ENCODE measurements at places on chromosomes 2 and 18. TPM values are rescaled to one million over a fixed set of nuclear protein-coding genes. Genes with fewer than 3 reads are reported as not detected.

The TXNDC2 gene
- total RNA-seq: not detected

The C18orf54 gene
- 7.6 TPM for total RNA-seq

The POTEI gene
- total RNA-seq: not detected

DNA sequence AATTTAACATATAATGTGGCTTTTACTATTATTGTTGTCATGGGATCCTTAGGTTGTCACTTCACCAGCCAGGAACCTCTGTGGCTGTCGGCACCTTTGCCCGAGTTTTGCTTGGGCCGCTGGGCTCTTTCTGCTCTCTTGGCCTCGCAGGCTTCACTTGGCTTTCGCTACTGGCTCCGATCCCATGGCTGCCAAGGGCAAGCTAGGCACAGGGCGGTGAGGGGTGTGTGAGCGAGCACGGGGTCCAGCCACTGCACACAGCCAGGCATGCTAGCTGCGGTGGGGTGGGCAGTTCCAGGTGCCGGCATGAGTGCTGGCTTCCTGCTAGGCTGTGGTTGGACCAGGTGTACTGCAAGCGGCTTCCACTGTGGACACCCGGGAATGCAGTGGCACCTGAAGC lies 23.4 kb upstream of the RAPGEF4 start:
- no peak for DNase-seq

DNA sequence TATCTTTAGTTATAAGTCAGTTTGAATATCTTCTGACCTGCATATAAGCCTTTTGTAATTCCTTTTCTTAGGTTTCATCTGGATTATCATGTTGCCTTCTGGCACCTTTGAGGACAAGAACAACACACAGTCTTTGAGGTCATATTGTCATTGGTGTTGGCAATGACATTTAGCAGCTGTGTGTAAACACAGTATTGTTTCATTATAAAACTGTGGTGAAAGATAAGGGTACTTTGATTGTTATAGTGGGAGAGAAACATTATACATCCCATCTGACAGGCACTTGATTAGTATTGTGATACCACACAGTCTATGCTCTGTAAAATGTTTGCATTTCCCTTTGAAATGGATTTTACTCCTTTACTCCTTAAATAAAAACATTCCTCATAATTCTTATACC lies 313.5 kb downstream of the RPRM start:
- no peak for DNase-seq

- no peak for DNase-seq
These were observed 863.9 kb downstream of the ERBB4 start for GRCh38 chr2:211674715-211675114.

- no peak for DNase-seq
These were observed 42.9 kb downstream of the ANTXR1 start for GRCh38 chr2:69055688-69056470.

DNA sequence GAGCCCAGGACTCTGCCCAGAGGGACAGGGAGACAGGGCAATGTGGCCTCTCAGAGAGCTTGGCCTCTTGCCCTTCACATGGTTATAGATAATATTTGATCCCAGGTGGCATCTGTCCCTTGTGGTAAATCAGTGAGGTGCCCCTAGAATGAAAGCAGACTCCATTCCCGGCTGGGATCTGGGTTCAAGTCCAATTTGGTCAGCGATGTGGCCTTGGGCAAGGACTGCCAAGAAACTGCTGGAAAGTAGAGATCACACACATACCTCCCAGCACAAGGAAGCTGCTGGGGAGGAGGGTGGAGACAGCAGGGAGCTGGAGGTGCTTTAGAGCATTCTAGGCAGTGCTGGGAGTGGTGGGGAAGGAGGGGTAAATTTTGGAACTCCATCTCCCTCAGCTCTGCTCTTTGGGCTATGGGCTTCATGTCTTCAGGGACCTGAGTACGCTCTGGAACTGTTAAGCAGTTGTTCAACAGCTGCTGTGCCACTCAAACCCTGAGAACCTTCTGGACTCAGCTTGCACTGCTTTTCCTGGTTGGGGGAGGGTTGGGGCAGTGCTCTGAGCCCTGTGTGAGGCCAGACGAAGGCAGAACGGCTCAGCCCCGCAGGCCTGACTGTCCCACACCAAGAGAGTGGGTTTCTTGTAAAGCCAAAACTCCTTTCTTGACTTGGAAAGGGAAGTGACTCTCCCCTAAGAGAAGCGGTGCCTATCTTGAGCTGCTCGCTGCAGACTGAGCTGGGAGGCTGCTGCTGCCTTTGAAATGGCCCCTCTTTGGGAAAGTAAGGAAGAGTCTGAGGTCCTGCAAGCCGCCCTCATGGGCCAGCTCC lies 23.0 kb downstream of the INPP5D start:
- DNase-seq: no peak

DNA sequence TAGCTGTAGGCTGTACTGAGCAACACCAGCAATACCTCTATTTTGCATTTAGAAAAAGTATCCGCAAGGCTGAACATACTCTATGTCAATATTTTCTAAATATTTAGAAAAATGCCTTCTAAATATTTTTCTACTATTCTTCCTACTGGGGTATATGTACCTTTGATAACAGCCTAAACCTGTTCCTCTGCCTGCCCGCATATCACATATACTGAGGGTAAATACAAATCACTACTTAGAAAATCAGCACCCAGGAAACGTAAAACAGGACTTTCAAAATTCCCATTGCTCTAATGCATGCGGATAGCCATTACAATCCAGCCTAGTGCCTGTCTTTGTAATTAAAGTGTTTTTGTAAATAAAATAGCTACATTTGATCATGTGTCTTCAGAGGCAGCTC lies 56.1 kb downstream of the NCKAP5 start:
- DNase-seq: no peak

Data from activated CD8-positive, alpha-beta T cell treated with anti-CD3 and anti-CD28 coated beads for 36 hours (primary cell).